ENCODE measurements at places on chromosomes 11 and 22.

DNA sequence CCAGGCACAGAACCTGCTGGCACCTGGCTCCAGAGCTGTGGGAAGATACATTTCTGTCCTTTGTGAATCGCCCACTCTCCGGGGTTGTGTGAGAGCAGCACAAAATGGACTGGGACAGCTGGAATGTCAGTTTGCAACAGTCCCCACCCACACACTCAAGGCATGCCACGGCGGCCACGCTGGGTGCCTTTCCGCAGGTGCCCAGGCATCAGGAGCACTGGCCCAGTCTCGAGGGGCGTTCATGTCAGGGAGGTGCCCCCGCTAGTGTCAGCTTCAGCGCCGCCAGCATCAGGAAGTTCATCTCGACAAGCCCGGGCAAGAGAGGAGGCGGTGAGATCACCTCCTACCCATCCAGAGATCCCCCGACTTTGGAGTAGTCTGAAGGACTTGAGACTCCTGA, 2.1 kb downstream of the TP53AIP1 start:
- no peak for DNase-seq

GRCh38 chr11:97982512-97982911, 1038.2 kb upstream of the CNTN5 start:
- no peak for DNase-seq

- no peak for DNase-seq
Measured at GRCh38 chr22:44102121-44102520, 78.0 kb downstream of the PARVB start.

DNA sequence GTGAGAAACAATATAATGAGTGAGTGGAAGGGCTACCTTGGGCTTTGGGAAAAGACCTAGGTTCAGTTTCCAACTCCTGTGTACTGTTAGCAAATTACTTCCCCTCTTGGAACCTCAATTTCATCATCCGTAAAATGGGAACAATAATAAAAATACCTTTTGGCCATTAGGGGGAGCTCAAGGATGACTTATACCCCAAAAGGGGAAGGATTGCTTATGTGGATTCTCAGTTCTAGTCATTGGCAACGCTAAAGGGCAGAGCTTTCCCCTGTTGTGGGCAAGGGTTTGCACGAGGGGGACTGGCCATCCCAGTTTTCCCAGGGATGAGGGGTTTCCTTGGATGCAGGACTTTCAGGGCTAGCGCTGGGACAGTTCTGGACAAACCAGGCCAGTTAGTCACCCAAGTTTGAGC, 3.1 kb upstream of the COMMD9 start:
- peak; percentile 22 for DNase-seq

DNA sequence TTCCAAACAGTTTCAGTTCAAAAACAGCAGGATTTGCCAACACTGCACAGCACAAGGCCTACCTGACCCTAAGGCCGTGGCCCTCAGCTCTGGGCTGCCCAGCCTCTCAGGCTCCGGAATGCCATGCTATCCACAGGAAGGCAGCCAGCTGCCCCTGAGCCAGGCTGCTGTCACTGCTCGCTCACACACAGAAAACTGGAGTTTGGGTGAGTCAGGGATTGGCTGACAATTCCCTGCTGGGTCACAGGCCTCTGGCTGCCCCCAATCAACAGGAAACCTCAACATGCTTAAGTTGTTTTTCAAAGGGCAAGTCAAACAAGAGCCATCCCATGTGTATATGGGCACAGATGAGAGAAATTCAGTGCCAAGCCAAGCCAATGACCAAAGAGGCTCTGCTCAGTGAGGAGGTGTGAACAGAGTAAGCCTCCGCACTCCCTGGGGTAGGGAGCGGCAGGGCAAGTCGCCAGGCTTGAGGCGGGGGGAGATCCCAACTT, 50.2 kb downstream of the RPL27A start:
- DNase-seq: no peak

DNA sequence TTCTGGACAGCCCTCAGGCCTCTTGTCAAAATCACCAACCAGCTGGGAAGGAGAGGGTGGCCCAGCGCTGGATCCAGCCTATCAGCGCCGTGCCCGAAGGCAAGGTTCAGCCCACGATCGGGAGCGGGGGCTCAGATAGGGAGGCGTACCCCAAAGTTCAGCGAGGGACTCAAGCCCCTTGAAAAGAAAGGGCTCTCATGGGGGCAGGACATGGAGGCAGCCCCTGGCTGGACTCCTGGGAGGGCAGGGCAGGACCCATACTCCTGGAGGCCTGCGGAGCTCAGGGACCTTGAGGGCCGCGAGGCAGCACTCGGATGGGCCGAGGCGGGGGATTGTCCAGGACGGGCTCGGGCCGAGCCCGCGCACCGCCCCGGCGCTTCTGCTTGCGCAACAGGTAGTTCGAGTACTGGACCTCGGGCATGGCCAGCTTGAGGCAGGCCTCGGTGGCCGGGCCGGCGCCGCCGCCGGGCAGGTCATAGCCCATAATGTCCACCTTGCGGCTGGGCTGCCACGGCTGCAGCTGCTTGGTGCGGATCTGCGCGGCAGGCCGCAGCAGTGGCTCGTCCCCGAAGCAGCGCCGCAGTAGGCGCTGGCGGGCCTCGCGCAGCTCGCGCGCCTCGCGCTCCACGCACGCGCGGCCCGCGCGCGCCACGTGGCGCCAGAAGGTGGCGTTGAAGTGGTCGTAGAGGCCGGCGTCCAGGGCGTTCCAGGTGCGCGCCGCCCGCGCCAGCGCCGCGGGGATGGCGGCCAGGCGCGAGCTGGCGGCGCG, 6.5 kb downstream of the GAL3ST3 start:
- DNase-seq: no peak

DNA sequence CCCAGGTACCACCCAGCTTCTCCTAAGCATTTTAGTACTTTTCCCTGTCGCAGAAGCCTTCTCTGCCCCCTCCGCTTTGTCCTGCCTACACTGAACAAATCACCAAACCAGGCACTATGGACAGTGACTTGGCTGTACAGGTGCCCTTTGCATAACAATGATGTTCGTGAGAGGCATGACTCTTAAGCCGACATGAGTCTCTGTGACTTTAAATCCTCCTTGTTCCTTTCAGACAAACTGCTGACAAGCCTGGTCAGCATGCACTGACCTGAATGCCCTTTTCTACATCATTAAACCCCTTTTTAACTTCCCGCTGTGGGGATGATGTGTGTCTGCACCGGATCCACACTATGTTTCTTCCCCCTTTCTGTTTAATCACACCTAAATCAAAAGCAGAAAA, 16.6 kb downstream of the CAVIN3 start:
- no peak for DNase-seq

GRCh38 chr22:18070556-18071306, 7.1 kb upstream of the PEX26 start:
- no peak for DNase-seq

- DNase-seq: no peak
Measured at GRCh38 chr11:94676814-94677213, 91.3 kb upstream of the AMOTL1 start.

- no peak for DNase-seq
Measured at GRCh38 chr11:60782393-60783140, 2.6 kb upstream of the MS4A10 start.

GRCh38 chr11:61141601-61142028, 19.6 kb downstream of the VPS37C start:
- no peak for DNase-seq

- DNase-seq: no peak
Measured at GRCh38 chr11:92136797-92137196, 87.8 kb upstream of the FAT3 start.

DNA sequence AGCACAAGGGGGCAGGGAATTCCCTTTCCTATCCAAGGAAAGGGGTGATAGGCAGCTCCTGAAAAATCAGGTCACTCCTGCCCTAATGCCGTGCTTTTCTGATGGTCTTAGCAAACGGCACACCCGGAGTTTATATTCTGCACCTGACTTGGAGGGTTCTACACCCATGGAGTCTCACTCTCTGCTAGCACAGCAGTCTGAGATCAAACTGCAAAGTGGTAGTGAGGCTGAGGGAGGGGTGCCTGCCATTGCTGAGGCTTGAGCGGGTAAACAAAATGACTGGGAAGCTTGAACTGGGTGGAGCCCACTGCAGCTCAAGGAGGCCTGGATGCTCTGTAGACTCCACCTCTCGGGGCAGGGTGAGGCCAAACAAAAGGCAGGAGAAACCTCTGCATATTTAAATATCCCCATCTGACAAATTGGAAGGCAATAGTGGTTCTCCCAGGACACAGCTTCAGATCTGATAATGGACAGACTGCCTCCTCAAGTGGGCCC, 194.7 kb downstream of the OR4A47 start:
- no peak for DNase-seq

- no peak for DNase-seq
Measured at GRCh38 chr11:26632691-26633159, 60.7 kb upstream of the MUC15 start.

DNA sequence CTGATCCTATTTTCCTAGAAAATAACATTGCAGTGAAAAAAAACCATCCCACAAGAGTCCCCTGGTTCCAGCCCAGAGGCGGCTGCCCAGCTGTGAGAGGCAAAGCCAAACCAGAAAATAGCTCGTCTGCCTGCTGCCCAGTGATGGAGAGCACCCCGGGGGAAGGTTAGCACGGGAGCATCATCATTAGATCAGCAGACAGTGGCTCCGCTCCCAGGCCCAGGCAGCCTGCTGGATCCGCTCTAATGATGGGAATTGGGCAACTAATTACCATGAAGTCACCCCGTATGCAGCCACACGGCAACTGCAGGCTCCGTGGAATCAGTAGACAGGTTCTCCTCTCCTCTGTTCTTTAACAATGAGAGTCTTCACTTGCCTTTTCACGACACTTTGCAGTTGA, 17.1 kb upstream of the B3GAT1 start:
- no peak for DNase-seq

- DNase-seq: no peak
Measured at GRCh38 chr22:50626850-50627641, 906 bp downstream of the ARSA start.

DNA sequence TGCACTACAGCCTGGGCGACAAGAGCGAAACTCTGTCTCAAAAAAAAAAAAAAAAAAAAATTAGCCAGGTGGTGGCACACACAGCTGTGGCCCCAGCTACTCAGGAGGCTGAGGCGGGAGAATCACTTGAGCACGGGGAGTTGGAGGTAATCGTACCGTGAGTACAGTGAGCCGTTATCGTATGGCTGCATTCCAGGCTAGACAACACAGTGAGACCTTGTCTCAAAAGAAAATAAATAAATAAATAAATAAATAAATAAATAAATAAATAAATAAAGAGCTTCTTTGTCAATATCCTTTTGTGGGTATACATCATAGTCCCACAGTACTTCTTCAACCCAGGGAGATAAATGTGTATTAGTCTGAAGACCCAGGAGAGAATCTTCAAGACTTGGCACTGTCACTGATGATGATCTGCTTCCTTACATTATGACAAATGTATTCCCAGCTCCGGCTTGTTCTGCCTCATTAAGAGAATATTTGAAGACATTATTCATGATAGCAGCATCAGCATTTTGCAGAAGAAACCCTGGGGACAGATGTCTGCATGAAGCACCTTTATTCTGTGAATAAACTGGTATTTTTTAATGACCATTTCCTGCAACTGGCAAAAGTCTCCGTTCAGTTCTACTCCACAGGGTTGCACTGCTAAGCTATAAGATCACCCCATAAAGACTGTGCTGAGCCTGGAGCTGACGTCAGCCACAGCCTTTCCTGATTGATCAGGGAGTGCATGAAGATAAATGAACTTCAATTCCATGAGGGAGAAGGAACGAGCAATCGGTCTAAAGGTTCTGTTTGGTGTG, 1.6 kb upstream of the ACY3 start:
- DNase-seq: no peak

DNA sequence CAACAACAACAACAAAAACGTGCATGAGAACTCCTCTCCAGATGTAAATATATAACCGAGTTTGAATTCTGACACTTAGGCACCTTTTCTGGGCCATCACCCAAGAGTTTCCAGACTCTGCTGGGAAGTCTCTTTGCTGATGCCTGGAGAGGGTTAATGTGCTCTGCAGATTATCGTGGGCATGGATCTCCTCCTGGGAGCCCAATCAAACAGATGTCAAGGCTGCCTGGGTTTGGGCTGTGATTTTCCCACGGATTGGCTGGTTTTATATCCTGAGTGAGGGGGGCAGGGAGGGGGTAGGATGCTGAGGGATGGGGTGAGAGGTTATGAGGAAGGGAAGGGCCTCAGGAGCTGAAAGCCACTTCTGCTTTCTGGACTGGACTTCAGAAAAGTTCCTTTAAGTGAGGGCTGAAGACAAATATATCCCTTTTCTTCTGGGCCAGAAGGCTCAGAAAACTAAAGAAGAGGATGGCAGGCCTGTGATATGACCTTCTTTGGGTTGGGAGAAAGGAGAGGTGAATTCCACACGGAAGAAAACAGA, 4.2 kb downstream of the ELF5 start:
- DNase-seq: no peak

DNA sequence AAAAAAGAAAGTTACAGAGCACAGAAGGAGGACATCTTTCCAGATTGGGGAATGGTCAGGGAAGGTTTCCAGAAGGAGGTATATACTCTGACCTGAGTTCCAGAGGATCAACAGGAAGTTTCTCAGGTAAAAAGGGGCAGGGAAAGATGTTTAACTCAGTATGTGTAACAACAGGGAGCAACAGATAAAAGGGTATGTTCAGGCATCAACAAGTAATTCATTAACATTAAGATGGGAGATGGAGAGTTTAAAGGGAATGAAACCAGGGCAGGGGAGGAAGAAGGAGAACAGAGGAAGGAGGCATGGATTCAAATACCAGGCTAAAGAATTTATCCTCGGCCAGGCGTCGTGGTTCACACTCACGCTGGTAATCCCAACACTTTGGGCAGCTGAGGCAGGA, 2.5 kb upstream of the DENND5A start:
- no peak for DNase-seq

DNA sequence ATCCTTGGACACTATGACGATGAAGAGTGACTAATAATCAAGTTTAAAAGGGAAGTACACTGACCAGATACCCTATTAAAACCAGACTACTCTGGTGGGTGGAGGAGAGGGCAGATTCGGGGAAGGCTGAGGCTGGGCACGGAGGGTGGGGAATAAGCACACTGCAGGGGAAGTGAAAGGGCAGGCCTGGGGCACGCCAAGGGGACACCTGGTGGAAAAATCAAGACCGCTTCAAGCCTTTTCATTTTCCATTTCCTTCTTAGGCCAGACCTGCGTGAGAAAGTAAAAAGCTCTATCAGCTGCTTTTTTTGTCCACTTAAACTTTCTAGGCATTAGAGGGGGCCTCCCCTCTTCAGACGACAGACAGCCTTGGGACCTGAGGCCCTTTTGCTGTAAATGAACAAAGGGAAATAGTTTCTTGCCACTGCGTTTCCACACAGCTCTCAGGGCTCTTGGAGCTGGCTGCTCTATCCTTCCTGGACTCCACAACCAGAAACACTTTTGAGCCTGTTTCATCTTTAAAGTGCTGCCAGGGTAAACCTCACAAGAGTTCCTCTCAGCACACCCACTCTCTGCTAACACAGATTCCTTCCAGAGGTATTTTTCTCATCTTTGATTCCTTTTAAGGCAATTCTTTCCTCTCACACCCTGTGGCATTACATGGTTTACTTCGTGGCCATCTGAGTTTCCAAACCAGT, 25.0 kb upstream of the SERPIND1 start:
- no peak for DNase-seq

DNA sequence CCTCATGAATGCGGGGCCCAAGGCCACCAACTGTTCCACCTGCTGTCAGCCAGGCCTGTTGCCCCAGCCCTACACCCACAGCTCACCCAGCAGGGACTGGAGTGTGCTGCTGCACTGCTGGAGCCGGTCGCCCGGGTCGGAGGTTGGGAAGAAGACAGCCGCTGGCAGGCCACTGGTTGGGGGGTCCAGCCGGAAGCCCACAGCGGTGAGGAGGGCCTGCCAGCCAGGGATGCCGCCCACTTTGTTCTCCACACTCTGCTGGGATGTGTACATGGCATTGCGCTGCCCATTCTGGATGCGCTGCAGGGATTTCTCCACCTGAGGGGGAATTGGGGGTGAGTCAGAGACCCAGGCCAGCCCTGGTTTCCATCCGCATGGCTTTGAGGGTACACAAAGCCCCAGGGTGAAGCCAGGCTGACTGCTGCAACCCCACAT, 74.2 kb upstream of the PITPNB start:
- no peak for DNase-seq

All from NCI-H1694 treated with DMSO at 0.1 percent for 48 hours (cell line).